ENCODE measurements at places on chromosomes 2 and 18.

DNA sequence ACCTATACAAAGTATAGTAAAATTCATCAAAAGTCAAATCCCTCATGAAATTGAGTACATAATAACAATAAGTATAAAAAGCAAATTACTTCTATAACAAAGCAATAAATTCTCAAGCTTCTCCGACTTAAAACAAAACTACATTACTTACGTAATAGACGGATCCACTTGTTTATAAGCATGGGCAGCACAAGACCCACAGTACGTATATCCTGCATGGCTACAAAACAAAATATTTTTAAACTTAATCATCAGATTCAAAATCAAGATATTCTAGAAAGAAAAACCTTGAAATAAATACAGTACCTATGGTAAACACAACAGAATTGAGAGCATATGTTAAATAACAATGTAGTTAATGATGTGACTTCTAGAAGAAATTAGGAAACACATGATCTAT is 78.9 kb downstream of the MEMO1 start:
- no peaks in the 10 kb centered on the region for H3K36me3 ChIP-seq
- H3K4me3 ChIP-seq, result no peak overlapping the region
- H3K4me1 ChIP-seq, result no peaks in the 10 kb centered on the region
- no peak for DNase-seq
- no peaks in the 10 kb centered on the region for H3K27me3 ChIP-seq
- no peak overlapping the region for H3K27ac ChIP-seq

DNA sequence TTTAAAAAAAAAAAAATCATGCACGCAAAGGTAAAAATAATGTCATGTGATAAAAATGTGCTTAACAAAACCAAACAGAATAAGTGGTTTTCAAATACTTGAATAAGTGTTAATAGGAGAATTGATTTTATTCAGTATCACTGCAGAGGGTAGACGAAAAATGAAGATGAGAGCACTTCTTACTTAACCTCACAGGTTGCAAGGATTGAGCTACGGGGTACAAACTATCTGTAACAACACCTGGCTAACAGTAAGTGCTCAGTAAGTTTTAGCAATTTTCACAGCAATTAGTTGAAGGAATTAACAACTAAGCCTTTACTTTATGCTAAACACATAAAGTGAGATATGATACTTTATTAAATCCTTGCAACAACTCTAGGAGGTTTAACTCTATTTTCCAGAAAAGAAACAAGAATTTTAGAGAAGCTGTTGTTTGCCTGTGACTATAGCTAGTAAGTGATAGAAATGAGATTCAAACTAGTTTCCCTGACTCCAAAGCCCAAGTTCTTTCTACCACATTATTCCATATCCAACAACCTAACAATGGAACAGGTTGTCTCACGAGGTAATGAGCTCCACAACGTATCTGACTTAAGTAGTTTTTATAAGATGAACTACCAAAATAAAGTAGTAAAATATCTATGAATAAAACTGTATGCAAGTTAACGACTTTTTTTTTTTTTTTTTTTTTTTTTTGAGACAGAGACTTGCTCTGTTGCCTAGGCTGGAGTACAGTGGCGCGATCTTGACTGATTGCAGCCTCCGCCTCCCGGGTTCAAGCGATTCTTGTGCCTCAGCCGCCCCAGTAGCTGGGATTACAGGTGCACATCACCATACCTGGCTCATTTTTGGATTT is 4.7 kb downstream of the PRKD3 start:
- no peaks in the 10 kb centered on the region for H3K27me3 ChIP-seq
- peaks cover 14% of the 10 kb centered on the region for H3K4me1 ChIP-seq
- DNase-seq, result no peak

GRCh38 chr2:88721268-88721667 is 29.8 kb downstream of the RPIA start:
- H3K27ac ChIP-seq, result no peak overlapping the region
- no peaks in the 10 kb centered on the region for H3K4me1 ChIP-seq
- no peaks in the 10 kb centered on the region for H3K27me3 ChIP-seq
- H3K4me3 ChIP-seq, result no peak overlapping the region

DNA sequence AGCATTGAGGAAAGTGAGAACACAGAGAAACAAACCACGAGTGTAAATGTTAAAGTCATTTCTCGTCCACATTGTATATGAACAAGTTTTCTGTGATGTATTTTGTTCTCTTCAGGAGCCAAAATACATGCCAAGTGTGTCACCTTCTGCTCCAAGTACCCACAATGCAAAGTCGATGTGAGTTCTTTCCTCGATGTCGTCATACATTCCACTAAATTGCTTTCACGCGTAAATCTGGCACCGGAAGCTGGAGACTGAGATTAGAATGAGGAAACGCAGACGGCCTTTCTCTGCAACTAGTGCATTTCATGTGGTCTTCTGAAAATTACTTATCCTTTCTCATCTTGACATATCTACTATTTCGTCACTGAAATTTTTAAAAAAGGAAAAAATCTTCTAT is 118.5 kb upstream of the SALL3 start:
- H3K4me3 ChIP-seq, result no peak overlapping the region
- H3K27ac ChIP-seq, result no peak overlapping the region
- H3K36me3 ChIP-seq, result no peaks in the 10 kb centered on the region
- no peaks in the 10 kb centered on the region for H3K4me1 ChIP-seq

DNA sequence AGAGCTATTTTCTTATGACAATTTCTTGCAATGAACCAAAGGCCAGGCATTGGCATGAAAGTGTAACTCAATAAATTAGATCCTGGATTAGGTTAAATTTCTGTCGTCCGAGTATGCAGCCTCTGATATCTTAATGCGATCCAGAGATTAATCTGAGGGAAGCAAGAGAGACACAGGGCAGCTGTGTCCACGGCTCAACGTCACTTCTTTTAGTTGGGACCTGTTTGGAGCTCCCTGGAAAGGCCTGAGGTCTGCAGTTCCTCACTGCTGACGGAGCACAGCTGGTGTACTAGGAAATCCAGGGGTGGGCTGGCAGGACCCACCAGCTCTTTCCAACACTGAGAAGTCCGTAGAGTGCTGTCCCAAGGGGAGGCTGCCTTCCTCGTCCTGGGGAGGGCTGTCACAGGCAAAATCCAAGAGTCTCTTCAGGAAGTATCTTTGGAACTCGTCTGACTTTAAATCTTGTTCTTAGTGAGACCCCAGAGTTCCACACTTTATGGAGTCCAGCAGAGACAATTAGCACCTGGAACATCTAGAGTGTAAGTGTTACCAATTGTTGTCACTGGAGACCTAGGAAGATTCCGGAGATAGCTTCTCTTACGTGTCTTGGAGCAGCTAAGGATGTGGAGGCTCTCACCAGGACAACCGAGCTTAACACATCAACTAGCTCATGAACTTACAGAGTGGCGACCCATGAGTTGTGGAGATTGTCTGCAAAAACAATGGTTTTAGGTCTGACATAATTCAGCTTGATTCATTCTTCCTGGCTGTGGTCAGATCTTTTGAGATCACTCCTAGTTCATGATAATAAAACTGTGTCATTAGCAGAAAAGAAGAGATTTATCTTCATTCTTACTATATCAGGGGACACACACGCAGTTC is 173.7 kb downstream of the ACKR3 start:
- no peak overlapping the region for H3K4me3 ChIP-seq
- DNase-seq, result no peak
- H3K27me3 ChIP-seq, result no peaks in the 10 kb centered on the region
- H3K4me1 ChIP-seq, result peaks cover 49% of the 10 kb centered on the region

- no peaks in the 10 kb centered on the region for H3K4me1 ChIP-seq
- no peaks in the 10 kb centered on the region for H3K27me3 ChIP-seq
- no peak overlapping the region for H3K27ac ChIP-seq
- H3K4me3 ChIP-seq, result no peak overlapping the region
These were observed 42.7 kb upstream of the REG3G start for GRCh38 chr2:78982638-78983330.

DNA sequence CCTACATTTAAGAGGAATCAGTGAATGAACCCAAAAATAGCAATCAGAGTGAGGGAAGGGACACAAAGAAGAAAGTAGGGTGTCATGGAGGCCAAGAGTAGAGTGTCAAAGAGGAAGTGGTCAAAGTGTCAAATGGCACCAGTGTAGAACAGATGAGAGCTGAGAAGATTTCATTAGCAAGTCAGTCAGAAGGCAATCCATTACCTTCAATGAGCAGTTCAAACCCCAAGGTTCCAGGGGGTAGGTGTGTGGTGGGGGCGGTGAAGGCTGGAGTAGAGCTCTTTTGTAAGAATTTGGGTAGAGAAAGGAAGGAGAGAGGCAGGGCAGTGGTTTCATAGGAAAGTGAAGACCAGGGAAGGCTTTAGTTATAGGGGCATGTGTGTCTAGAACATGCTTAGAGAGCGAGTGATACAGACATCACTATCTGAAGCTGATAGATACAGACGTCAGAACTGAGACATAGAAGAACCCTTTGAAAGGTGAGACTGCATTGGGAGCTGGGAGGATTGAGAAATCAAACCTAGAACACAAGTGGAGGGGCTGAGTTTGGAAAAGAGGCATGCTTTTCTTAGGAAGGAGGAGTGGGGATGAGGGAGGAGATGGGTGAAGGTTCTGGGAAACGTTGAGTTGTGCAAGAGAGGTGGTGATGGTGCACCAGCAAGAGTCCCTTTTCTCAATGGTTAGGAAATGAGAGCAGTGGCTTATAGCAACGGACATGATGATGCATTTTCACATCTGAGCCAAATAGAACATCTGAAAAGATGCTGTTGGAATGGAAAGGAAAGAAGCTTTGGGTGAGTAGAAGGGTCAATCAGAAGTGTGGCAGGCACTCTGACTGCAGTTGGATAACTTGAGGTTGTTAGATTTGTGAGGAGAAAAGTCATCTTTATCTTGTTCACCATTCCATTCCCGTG is 48.9 kb upstream of the IL1RL1 start:
- peak overlapping the region; percentile 48 for H3K27ac ChIP-seq
- no peaks in the 10 kb centered on the region for H3K4me1 ChIP-seq
- H3K27me3 ChIP-seq, result no peaks in the 10 kb centered on the region
- DNase-seq, result no peak

DNA sequence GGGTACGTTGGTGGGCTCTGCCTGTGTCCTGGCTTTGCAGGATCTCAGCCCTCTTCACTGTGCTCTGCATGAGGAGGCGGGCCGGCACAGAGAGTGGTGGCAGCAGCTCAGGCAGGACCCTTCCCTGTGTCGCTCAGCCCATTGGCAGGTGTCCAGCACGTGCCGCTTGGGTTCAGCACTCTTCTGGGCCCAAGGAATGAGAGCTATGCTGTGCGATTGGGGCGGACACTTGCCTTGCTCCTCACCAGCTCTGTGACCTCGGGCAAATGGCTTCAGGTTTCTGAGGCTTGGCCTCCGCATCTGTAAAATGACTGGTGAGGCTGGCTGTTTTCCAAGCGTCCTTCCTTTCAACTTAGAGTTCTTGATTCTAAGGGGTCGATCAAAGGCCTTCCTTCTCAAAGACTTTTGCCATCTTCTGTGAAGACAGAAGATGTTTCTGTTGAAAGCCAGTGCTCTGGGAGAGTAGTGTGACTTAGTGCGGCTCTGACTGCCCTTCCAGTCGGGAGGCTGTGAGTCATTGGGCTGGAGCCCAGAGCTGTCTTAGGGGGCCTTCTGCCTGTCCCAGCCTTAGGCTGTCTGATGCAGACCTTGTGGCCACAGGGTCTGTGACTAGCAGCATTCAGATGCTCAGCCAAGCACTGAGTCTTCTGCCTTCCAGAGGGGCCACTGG is 35.6 kb downstream of the GLI2 start:
- H3K36me3 ChIP-seq, result no peaks in the 10 kb centered on the region
- no peaks in the 10 kb centered on the region for H3K27me3 ChIP-seq
- H3K27ac ChIP-seq, result peak overlapping the region; percentile 58
- peaks cover 29% of the 10 kb centered on the region for H3K4me1 ChIP-seq
- peak; percentile 63 for DNase-seq
- H3K4me3 ChIP-seq, result no peak overlapping the region

GRCh38 chr2:154713675-154714074 is 15.2 kb downstream of the KCNJ3 start:
- H3K36me3 ChIP-seq, result no peaks in the 10 kb centered on the region
- no peak for DNase-seq
- H3K4me1 ChIP-seq, result no peaks in the 10 kb centered on the region
- no peak overlapping the region for H3K27ac ChIP-seq

DNA sequence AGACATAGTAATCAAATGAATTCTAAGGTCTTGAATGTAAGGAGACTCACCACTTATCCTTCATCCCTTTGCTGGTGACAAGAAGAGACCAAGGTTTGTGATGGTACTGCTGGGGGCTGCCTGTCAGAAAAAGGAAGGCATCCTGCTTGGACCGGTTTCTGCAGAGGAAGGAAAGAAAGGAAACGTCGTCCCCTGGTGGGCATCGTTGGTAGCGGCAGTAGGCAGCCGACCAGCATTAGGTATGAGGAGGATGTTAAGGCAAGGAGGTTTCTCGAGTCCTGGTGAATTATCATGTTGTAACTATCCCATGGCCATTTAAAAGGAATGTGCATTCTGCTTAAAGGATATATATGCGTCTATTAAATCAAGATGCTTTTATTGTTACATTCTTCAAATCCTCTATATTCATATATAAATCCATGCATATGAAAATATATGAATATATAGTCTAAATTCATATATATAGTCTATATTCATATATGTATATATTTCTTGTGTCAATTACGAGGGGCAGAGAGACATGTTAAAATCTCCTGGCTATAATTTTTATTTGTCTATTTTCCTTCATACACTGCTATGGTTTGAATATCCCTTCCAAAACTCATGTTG is 94.4 kb upstream of the TGFA start:
- DNase-seq, result peak; percentile 85
- no peaks in the 10 kb centered on the region for H3K4me1 ChIP-seq
- peaks cover 13% of the 10 kb centered on the region for H3K27me3 ChIP-seq
- H3K36me3 ChIP-seq, result no peaks in the 10 kb centered on the region

GRCh38 chr18:26057344-26057773 is 33.1 kb downstream of the SS18 start:
- peak; percentile 25 for DNase-seq
- H3K27me3 ChIP-seq, result no peaks in the 10 kb centered on the region

- no peak overlapping the region for H3K4me3 ChIP-seq
- H3K27ac ChIP-seq, result no peak overlapping the region
- H3K36me3 ChIP-seq, result no peaks in the 10 kb centered on the region
These were observed 166.4 kb downstream of the GALNT1 start for GRCh38 chr18:35747894-35748472.

DNA sequence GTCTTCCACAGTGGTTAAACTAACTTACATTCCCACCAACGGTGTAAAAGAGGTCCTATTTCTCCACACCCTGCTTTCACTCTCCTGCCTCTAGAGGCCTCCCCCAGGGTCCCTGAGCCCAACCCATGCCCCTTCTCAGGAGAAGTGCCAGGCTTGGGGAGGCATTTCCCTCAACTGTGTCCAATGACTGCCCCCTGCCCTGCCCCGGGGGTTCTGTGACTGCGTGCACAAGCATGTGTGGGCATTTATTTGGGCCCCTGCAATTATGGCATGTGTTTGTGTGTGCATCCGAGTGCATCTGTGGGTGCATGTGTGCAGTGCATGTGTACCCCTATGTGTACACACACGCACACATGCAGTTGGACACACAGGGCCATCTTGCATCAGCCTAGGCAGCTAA is 57.3 kb downstream of the INHBB start:
- no peaks in the 10 kb centered on the region for H3K36me3 ChIP-seq
- DNase-seq, result no peak
- no peak overlapping the region for H3K4me3 ChIP-seq
